ENCODE measurements at places on chromosomes 5 and 9.

DNA sequence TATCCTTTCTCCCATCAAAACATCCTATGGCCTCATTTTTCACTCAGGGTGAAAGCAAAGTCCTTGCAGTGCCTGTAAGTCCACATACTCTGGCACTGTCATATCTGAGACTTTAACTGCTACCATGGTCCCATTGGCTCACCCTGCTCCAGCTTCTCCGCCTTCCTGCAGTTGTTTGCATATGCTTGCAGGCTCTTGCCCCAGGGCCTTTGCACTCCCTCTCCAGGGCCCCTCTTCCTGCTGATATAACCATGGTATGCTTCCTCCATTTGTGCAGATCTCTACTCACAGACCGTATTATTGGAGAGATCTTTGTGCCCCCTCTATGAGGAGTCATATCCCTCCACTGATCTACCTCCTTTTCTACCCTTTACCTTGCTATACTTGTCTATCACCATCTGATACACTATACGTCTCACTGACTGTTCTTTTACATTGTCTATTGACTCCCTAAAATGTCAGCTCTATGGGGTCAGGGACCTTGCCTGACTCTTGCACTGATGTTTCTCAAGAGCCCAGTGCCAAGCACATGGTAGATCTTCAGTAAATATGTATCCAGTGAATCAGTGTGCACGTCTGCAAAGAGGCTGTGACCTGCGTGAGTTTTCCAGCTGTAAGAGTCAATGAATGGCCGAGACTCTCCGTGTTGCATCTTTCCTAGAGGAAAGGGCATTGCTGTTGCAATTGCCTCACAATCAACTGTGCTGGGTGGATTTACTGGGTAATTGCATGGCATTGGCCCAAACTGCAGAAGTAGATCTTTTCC, 81.7 kb upstream of the CPEB4 start:
- DNase-seq: no peak

- no peak for DNase-seq
Measured at GRCh38 chr9:109771796-109772531, 8.0 kb upstream of the PALM2AKAP2 start.

- no peak for DNase-seq
Measured at GRCh38 chr5:173920866-173921555, 32.9 kb downstream of the CPEB4 start.

DNA sequence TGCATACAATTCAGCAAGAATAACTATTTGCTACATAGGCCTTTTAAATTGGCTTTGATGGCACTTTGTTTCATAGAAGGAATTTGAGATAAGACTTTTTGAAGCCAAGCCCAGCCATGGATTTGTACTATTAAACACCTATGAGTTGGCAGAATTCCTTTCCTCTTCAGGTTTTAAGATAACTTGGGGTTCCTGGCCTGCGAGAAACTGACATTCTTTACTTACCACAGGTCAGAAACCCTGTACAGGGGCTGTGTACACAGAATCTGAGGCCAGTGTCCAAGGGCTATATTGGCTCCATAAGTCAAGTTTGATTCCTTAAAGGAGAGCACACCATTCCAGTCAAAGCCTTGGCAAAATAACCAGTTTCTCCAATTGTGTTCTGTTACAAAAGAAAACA, 10.8 kb upstream of the BTNL3 start:
- no peak for DNase-seq

DNA sequence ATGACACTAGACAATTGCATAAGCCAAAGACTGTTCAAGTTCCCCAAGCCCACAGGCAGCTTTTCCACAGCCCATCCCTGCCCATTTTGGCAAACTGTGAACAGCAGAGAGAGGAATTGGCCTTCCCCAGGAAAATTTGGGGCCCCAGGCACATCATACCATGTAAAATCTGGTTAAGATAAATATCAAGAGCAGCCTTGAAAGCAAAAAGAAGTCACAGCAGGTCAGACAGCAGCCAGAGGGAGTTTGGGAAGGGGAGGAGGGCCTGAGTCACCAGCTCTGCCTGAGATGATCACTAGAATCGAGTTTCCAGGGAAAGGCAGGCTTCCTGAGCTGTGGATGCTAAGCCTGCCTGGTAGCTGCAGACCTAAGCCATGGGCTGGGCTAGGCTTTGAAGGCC, 179.2 kb downstream of the RFK start:
- DNase-seq: no peak

- no peak for DNase-seq
Measured at GRCh38 chr5:38414348-38414747, 142.1 kb downstream of the LIFR start.

DNA sequence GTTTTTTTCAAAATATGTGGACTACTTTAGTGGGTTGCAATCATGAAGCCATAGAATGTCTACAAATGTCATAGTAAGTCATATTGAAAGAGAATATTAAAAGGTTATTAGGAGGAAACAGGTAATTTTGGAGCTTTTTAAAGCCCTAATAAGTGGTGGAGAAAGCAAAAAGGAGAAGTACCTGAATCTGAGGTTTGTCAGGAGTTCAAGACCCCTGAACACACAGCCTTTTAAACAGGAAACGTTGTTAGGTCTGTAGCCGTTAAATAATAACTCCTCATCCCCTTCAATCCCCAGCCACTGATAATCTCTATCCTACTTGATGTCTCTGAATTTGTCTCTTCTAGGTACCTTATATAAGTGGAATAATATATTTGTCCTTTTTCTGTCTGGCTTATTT, 51.1 kb downstream of the SPEF2 start:
- DNase-seq: no peak

GRCh38 chr5:175714479-175715085, 56.7 kb downstream of the HRH2 start:
- no peak for DNase-seq

DNA sequence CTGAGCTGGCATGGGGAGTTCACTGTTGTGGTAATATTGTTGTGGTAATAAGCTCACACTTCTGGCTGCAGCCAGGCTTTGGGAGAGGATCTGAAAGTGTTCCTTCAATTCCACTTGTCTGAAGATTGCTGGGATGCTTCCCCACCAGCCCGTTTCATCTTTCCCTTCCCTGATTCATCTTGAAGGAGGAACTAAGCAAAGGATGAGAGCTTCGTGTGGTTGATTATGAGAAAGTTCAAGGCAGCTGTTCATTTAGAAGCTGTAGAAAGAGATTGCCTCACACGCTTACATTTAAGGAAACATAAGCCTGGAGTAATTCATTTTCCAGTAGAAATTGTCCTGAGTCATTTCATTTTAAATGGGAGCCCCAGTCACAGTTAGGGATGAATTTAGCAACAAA, 122.4 kb upstream of the GAS1 start:
- DNase-seq: no peak

DNA sequence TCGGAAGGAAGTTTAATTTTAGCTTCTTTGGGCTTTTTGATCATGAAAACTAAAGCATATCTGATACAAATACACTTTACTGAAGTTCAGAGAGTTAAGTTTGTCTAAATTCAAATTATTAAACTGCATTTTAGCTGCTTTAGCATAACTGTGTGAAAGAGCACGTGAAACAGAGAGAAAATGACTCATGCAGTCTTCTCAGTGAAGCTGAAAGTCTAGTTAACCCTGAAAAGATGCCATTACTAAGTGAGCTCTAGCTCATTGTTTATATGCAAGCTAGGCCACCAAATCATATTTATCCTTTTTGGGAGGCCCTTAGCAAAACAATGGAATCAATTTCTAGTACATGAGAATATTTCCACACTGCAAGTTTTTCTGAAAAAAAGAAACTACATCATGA, 27.6 kb downstream of the TPD52L3 start:
- DNase-seq: no peak

- DNase-seq: no peak
Measured at GRCh38 chr9:111983484-111983908, 86.9 kb downstream of the UGCG start.

- DNase-seq: no peak
Measured at GRCh38 chr5:17021602-17021932, 85.5 kb upstream of the MYO10 start.

DNA sequence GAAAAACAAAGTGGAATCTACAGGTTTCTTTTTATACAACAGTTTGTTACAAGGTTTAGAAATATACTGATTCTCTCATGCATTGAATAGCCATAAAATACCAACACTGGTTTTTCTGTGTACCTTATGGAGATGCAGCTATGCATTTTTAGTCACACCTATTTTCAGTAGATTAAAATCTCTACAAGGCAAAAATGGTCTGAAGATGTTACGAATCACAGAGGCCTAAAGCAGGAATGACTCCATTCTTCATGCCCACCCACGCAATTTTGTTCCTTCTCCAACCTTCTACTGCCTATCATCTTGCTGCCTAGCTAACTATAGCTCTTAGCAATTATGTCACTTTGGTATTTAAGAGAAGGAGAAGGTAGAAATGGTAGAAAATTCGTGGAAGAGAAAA, 9.9 kb downstream of the PLK2 start:
- DNase-seq: no peak

GRCh38 chr9:123823194-123823947, 106.6 kb downstream of the DENND1A start:
- DNase-seq: no peak

GRCh38 chr9:78865737-78866136, 568.8 kb downstream of the PSAT1 start:
- DNase-seq: no peak

GRCh38 chr5:2685651-2686272, 65.7 kb downstream of the IRX2 start:
- DNase-seq: no peak

DNA sequence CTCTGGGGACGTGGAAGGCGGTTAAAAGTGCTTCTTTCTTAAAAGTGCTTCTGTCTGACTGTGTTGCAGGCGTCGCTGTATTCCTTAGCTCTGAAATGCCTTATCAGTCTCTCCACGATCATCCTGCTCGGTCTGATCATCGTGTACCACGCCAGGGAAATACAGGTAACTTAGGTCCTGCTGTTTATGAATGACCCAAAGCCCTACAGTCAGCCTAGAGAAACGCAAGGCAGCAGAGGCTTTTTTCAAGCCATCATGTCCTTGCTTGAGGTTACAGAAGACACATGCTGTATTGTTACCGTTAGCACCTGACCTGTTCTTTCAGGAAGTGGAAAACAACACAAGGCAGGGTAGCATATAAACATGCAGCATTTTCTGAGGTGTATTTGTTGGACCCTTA, 2.0 kb downstream of the KCNN2 start:
- no peak for DNase-seq

DNA sequence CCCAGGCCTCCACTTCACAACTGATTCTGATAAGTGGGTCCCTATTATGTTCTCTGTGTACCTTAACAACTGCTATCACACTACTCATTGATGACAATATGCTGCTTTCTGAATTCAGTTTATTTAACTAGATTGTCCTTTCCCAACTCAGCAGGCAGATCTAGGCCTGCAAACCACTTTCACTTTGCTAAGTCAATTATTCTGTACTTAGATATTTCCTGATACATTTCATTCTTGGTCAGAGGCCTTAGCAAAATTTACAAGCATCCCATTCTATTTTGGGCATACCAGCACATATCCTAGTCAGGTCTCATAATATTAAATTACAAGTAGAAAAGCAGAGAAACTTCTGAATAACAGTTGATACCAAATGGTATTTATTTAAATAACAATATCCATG, 235.7 kb upstream of the HAPLN1 start:
- no peak for DNase-seq

DNA sequence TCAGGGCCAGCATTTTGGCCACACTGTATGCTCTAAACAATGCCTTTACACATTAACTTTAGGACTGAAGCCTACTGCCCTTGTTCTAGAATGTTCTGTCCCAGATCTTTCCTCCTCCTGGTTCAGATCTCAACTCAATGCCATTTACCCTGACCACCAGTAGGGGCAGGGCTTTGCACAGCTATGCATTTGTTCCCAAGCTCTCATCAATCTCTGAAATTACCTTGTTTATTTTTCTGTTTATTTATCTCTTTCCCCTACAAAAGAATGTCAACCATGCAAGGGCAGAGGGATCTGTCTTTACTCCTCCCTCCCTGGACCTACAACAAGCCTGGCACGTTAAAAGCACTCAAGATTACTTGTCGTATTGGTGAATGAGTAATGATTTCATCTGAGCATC, 612.9 kb downstream of the BNC2 start:
- DNase-seq: peak; percentile 7

DNA sequence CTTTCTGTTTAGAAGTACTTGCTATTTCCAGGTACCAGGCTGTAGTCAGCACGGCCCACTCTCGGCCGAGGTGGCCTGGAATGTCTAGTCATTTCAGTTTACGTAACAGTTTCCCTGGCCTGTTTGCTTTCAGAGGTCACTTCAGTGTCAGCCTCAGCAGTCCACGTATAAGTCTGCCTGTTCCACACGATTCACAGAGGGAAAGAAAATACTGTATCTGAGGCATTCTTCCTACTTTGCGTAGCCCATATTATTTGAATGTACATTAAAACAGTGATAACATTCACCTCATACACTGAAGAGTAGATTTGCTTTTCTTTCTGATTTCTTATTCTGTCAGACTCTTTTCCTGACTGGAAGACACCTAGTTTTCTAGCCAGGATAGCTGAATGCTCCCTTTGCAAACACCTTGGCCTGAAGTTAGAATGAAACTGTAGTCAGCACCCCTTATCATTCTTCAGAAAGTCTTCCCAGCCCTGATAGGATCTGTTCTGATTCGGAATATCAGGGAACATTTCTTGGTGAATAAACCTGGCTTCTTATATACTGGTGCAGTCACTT, 140.9 kb downstream of the AOPEP start:
- DNase-seq: peak; percentile 71

GRCh38 chr9:130138791-130139190, 33.4 kb upstream of the NCS1 start:
- no peak for DNase-seq

- no peak for DNase-seq
Measured at GRCh38 chr5:77590347-77590746, 48.2 kb downstream of the OTP start.

DNA sequence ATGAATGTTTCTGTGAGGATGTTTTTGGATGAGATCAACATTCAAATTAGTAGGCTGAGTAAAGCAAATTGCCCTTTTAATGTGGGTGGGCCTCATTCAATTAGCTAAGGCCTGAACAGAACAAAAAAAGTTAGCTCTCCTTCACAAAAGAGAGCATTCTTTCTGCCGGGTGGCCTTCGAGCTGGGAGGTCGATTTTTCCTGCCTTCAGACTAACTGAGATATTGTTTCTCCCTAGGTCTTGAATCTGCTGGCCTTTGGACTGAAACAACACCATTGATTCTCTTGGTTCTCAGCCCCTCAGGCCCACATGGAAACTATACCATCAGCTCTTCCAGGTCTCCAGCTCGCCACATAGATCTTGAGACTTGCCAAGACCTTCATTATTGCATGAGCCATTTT, 29.1 kb upstream of the FREM1 start:
- no peak for DNase-seq

- DNase-seq: no peak
Measured at GRCh38 chr5:55991768-55992486, 2.8 kb downstream of the IL6ST start.

DNA sequence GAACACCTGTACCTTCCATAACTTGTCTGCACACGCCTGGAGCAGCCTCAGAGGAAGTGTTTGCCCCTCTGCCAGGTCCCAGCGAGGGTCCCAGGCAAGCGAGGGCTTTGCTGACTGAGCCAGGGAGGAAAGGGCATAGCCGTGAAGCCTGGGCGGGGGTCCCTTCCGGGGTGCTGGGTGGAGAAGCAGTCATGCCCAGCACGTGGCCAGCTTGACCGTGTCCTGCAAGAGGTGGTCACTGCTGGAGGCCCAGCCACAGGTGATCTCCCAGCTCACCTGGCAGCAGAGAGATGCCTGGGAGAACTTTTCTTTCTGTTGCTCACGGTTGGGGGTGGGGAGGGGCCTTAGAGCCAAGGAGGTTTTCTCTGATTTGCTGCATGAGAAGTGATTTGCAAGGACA, 195.3 kb downstream of the CACNA1B start:
- no peak for DNase-seq

- no peak for DNase-seq
Measured at GRCh38 chr5:154367101-154367500, 78.7 kb upstream of the SAP30L start.

- DNase-seq: no peak
Measured at GRCh38 chr9:92737611-92738299, 26.9 kb downstream of the BICD2 start.
